ENCODE measurements at places on chromosomes 3 and 15. TPM values are rescaled to one million over a fixed set of nuclear protein-coding genes. Genes with fewer than 3 reads are reported as not detected.
A peak's percentile ranks its signal among the peaks of the same experiment; 100 is the strongest.

The ZNF148 gene
- total RNA-seq = 37.0 TPM

The PIF1 gene
- 28.1 TPM for total RNA-seq

DNA sequence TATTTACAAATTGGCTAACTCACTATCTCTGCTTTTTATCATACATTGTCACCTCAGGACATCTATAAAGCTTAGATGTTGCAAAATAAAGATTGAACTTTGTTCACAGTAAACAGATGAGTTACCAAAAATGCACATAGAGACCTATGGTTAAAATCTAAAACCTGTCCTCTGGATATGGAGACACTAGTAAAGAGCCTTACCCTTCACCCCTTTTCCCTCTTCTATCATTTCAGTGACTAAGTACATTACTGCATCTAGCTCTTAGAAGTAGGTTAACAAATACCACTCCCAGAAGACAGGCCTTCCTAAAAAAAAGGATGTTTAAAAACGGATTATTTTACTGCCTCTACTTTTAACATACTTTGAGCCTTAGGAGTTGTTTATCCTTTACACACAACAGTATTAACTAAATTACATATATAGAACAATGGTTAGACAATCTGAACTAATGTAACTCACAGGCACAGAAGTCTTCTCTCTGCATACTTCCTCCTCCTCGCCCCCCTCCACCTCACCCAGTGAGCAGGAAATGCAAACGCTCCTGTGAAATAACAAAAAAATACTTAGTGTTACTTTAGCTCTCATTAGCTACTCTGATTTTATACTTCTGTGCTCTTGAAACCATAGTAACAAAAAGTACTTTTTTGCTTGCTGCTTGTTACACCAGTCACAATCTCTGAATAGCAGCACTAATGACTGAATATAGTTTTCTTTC, 23.3 kb downstream of the IREB2 start:
- peaks cover 38% of the 10 kb centered on the region for H3K36me3 ChIP-seq
- peak overlapping the region; percentile 60 for H3K27ac ChIP-seq
- peaks cover 46% of the 10 kb centered on the region for H3K4me1 ChIP-seq
- no peaks in the 10 kb centered on the region for H3K27me3 ChIP-seq
- H3K4me3 ChIP-seq = no peak overlapping the region
- no peak for DNase-seq

DNA sequence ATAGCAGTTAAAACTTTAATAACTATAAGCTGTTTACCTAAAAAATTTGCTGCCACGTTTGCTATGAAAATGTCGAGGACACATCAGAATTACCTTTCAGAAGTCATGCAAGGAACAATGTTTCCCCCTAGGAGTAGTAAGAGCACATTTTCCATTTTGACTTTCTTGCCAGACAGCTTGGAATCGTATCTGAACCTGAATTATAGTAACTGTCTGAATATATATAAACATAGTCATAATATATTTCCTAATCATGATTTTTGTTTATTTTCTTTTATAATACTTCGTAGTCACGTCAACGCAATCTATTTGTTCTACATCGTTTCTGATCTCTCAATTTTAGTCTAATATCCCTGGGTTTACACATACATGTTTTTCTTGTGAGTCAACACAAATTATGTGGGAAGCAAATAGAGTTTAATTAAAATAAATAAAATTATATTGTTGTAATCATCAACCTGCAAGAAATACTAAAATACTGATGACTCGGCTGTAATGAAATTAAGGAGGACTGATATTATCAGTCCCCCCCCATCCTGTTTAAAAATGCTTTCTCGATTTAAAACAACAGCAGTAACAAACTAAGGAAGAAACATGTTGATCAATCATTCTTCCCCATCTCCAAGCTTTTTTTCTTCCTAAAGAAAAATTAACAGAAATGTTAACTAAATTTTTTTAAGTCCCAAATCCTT, 78.4 kb downstream of the MME start:
- H3K27ac ChIP-seq = no peak overlapping the region
- no peak for DNase-seq
- H3K4me1 ChIP-seq = no peaks in the 10 kb centered on the region
- no peaks in the 10 kb centered on the region for H3K36me3 ChIP-seq

DNA sequence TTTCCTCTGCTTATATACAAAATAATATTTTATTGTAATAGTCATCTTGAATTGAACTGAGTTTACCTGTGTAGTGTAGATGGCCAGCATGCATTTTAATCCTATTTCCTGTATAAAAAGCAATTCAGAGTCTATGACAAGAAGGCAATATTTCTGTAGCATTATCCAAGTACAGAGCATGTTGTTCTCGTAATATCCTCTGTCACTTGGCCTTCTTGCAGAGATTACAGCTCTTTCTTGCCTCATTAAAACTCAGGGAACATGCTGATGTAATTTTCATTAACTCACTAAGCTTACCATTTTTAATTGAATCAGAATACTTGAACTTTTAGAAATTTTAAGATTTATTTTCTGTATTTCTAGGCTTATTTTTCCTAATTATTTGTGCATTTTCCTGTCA, 203.3 kb upstream of the AGTR1 start:
- H3K27me3 ChIP-seq = no peaks in the 10 kb centered on the region
- DNase-seq = no peak
- no peak overlapping the region for H3K27ac ChIP-seq

DNA sequence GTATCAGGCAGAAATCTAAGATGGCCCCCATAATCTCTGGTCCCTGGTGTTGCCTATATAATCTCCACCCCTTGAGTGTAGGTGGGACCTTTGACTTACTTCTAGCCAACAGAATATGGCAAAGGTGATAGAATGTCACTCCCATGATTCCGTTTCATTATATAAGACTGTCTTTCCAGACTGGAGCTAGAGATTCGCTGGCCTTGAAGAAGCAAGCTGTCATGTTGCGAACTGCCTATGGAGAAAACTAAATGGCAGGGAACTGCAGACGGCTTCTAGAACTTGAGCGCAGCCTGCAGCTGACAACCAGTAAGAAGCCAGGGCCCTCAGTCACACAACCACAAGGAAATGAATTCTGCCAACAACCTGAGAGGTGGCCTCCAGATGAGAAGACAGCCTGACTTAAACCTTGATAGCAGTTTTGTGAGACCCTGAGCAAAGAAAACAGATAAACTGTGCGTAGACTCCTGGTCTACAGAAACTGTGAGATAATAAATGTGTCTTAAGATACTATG, 2.2 kb upstream of the KPNA1 start:
- no peak for DNase-seq
- H3K27me3 ChIP-seq = peaks cover 5% of the 10 kb centered on the region
- peaks cover 16% of the 10 kb centered on the region for H3K4me1 ChIP-seq
- no peak overlapping the region for H3K27ac ChIP-seq
- peaks cover 6% of the 10 kb centered on the region for H3K36me3 ChIP-seq

GRCh38 chr3:2623436-2623835, 486.7 kb downstream of the IL5RA start:
- H3K27ac ChIP-seq = no peak overlapping the region
- no peaks in the 10 kb centered on the region for H3K4me1 ChIP-seq
- H3K27me3 ChIP-seq = no peaks in the 10 kb centered on the region
- H3K4me3 ChIP-seq = no peak overlapping the region
- no peaks in the 10 kb centered on the region for H3K36me3 ChIP-seq

GRCh38 chr3:150874666-150875219, 30.5 kb downstream of the MINDY4B start:
- peak overlapping the region; percentile 51 for H3K27ac ChIP-seq
- H3K4me1 ChIP-seq = peaks cover 24% of the 10 kb centered on the region
- no peak overlapping the region for H3K4me3 ChIP-seq
- DNase-seq = no peak

- no peak overlapping the region for H3K4me3 ChIP-seq
- H3K4me1 ChIP-seq = no peaks in the 10 kb centered on the region
- no peak for DNase-seq
- H3K36me3 ChIP-seq = no peaks in the 10 kb centered on the region
- peaks cover 6% of the 10 kb centered on the region for H3K27me3 ChIP-seq
Observed at GRCh38 chr15:80596521-80596976, 98.6 kb upstream of the ABHD17C start.
